ENCODE measurements at places on chromosomes 5 and 9. TPM values are rescaled to one million over a fixed set of nuclear protein-coding genes. Genes with fewer than 3 reads are reported as not detected.

PCDHB14 gene
- 7.1 TPM for total RNA-seq

GRCh38 chr5:126003309-126003708 is 419.9 kb upstream of the GRAMD2B start:
- no peaks in the 10 kb centered on the region for H3K27me3 ChIP-seq
- peak overlapping the region; percentile 73 for H3K27ac ChIP-seq
- H3K36me3 ChIP-seq: peaks cover 2% of the 10 kb centered on the region
- H3K4me3 ChIP-seq: no peak overlapping the region

- peak overlapping the region; percentile 74 for H3K27ac ChIP-seq
- peak; percentile 69 for DNase-seq
- H3K4me1 ChIP-seq: no peaks in the 10 kb centered on the region
- no peaks in the 10 kb centered on the region for H3K27me3 ChIP-seq
Observed at GRCh38 chr5:141822144-141822543, 56.1 kb downstream of the PCDH1 start.

GRCh38 chr5:158899792-158900191 is 199.9 kb downstream of the EBF1 start:
- H3K27ac ChIP-seq: peak overlapping the region; percentile 65
- no peak overlapping the region for H3K4me3 ChIP-seq
- peak; percentile 57 for DNase-seq
- no peaks in the 10 kb centered on the region for H3K27me3 ChIP-seq
- H3K4me1 ChIP-seq: no peaks in the 10 kb centered on the region
